Fibroblast of mammary gland (primary cell): ENCODE measurements at places on chromosomes 3 and 15.

- no peak for DNase-seq
Measured at GRCh38 chr15:34818526-34818925, 23.2 kb upstream of the ACTC1 start.

DNA sequence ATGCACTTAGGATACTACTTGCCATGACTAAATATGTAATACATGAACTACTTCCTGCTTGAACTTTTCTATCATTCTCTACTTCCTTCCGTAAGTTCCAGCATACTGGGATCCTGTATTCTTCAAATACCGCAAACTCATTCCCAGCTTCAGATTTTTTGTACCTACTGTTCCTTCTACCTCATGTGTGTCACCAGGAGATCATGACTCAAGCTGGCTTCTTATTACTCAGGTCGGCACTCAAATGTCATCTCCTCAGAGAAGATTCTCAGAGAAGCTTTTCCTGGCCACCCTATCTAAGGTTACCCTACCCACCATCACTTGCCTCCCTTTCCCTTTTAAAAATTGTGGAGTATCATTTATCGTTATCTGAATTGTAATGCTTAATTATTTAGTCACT lies 66.7 kb downstream of the RFX7 start:
- peak; percentile 10 for DNase-seq

- DNase-seq: peak; percentile 69
Measured at GRCh38 chr15:41801850-41802455, 25.9 kb upstream of the JMJD7 start.

- DNase-seq: peak; percentile 54
Measured at GRCh38 chr3:100603469-100603868, 5.9 kb upstream of the ADGRG7 start.

- peak; percentile 63 for DNase-seq
Measured at GRCh38 chr3:190130696-190131095, 10.0 kb upstream of the P3H2 start.

- DNase-seq: no peak
Measured at GRCh38 chr3:160008961-160009360, 20.3 kb downstream of the IL12A start.

DNA sequence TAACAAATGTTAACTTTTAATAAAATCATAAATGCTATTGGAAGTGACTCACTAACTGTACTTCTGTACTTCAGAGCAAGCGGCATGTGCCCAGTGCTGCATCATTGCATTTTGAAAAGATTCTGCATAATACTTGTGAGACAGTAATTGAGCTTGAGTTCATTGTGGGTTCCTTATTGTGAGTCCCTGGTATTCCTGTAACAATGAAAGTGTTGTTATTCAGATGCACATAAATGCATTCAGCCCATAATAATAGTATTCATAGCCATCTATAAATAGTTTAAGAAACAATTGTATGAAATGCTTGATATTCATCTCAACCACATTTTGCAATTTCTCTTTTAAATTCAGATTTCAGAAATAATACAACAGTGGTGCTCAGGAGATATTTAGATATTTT lies 976.4 kb downstream of the CADM2 start:
- DNase-seq: no peak

GRCh38 chr3:190972196-190972595 lies 109.7 kb upstream of the GMNC start:
- no peak for DNase-seq

DNA sequence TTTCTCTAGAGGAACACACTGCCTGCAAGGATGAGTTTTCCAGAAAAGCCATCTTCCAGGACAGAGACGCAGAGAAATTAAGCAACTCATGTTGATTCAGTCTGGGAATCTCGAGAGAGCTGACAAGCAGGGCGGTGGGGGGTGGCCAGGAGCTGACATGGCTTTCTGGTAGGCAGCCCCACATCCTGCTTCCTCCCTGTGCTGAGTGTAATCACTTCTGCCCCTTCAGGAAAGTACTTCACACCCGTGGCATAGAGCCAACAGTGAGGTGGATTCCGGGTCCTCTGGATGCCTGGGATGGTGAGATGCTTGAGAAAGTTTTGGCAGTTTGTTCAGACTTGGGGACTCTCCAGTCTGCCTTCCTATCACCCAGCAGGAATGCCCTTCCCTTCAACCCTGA lies 221.1 kb downstream of the SLCO3A1 start:
- peak; percentile 89 for DNase-seq

GRCh38 chr3:27323087-27323570 lies 46.1 kb downstream of the NEK10 start:
- no peak for DNase-seq

DNA sequence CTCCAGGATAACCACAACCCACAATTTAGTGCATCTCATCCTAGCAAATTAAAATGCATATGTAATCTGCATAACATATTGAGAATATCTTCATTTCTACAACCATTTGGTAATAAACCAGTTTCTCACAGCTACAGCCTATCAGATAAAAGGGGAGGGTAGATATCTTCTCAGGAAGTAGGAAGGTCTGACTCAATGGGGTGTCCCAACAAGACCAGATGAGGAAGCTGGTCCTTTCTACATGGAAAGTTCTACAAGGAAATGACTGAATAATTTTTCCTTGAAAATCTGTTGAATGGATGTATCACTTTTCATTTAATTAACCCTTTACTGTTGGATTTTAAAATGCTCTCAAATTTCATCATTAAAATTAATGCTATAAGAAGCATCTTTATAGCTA lies 17.4 kb upstream of the TMPRSS7 start:
- peak; percentile 23 for DNase-seq

GRCh38 chr3:63945558-63946096 lies 33.4 kb upstream of the SCAANT1 start:
- no peak for DNase-seq

- no peak for DNase-seq
Measured at GRCh38 chr15:50107591-50108408, 11.2 kb downstream of the ATP8B4 start.

GRCh38 chr3:14876921-14877333 lies 58.2 kb downstream of the FGD5 start:
- DNase-seq: peak; percentile 12

DNA sequence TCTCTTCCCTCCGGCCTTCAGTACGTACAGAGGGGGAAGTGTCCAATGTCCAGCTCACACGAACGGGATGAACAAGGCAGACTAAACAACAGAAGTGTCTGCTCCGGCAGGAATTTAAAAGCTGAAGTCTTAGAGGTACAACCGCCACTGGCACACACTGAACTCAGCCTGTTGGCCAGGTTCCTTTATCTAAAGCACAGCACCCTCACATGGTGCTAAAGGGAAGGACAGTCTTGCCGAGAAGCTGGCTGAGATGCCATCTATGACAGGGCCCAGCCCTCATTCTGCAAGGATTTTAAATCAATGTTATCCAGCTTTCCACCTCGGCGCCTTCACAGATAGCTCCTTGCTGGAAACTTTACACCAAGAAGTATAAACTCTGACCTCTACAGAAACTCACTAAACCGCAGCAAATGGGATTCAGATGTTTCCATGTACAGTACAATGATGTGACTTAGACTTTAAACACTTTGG lies 2.8 kb downstream of the ADAMTS17 start:
- peak; percentile 78 for DNase-seq

DNA sequence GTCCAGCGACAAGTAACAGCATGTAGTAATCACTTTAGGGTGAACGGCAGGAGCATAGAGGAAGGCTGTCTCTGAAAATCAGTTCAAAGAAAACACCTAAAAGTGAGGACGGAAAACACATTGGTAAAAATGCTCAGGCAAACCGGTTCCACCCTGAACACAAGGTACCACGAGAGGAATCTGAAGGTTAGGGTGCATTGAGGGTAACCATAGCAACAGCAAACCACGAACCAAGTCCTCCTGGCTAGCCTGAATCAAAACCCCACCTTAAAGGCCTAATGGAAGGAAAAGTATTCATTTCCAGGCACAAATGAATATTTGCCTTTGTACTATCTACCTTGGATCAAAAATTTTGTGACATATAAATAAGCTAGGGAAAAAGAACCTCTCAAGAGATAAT lies 315.0 kb downstream of the OCA2 start:
- no peak for DNase-seq

DNA sequence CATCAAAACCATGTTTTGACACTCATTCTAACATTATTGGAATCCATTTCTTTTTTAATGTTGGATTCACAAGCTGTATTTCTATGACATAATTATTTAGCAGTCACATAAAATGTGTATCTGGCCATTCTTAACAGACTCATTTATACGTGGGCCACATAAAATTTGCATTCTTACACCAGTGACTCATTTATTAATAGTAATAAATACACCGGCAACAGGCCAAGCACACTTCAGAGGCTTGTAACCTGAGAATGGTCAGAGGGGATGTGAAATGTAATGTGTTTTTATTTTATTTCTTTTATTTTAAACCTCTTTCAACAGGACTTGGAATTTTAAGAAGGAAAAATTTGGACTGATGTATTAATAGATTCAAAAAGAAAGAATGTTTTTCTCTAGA lies 384.9 kb upstream of the RARB start:
- DNase-seq: no peak

GRCh38 chr15:61841466-61841865 lies 218.8 kb downstream of the VPS13C start:
- DNase-seq: no peak

DNA sequence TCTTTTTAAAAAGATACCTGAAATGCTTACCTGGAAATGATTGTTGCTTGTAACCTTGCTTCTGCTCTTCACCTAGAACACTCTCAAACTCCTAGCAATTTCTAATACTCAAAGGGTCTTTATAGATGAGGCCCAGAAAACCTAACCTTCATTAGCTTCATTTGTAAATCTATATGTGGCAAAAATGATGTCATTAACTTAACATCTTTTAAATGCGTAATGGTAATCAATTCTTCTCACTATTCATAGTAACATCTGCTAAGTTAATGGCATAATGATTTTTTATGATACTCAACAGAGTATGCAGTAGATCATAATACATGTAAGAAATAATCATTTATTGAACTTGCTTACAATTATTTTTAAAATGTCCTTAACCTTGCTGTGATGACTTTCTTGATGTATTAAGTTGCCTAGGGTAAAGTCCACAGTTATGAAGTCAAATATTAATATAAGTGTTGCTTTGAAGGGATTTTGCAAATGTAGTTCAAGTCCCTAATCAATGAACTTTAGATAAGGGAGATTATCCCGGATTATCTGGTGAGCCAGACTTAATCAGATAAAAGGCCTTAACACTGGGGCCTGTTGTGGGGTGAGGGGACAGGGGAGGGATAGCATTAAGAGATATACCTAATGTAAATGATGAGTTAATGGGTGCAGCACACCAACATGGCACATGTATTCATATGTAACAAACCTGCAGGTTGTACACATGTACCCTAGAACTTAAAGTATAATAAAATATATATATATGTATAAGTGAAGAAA lies 10.1 kb upstream of the SERPINI2 start:
- no peak for DNase-seq

- DNase-seq: no peak
Measured at GRCh38 chr3:133408366-133408765, 8.5 kb downstream of the BFSP2 start.

- DNase-seq: peak; percentile 44
Measured at GRCh38 chr15:83837945-83838571, 184.1 kb downstream of the ADAMTSL3 start.

DNA sequence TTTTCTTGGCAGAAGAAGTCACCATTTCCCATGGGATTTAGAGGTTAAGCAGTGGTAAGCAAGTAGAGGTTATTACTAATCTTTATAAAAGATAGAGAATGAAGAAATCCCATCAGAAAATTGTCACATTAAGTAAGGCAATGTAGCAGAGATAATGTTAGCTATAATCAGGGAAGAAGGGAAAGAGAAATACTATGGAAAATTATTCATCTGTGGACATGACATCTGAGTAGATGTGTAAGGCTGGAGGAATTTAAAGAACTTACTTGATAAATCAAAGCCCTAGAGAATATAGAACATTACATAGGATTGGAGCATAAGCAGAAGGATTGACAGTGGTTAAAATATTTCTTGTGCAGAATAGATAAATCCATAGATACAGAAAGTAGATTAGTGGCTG lies 553.1 kb upstream of the CBLB start:
- DNase-seq: peak; percentile 45

DNA sequence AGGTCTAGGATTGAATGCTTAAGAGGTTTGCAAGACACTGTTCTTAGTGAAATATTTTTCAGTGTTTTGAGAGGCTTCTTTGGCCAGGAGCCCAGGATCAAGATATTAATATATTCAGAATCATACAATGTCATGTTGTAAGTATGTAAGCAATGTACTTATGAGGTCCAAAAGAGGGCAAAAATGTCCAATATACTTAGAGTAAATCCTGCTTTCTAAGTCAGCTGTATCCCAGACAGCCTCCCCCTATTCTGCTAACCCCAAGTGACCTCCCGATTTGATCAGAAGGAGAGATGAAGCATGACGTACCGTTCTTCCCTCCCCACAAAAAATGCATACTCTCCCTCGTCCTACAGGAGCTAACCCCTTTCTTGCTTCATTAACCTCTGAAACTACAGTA lies 70.9 kb downstream of the CHAC1 start:
- peak; percentile 66 for DNase-seq

- DNase-seq: peak; percentile 66
Measured at GRCh38 chr3:167728176-167728575, 6.5 kb downstream of the PDCD10 start.

- no peak for DNase-seq
Measured at GRCh38 chr15:88003541-88004327, 252.8 kb downstream of the NTRK3 start.

DNA sequence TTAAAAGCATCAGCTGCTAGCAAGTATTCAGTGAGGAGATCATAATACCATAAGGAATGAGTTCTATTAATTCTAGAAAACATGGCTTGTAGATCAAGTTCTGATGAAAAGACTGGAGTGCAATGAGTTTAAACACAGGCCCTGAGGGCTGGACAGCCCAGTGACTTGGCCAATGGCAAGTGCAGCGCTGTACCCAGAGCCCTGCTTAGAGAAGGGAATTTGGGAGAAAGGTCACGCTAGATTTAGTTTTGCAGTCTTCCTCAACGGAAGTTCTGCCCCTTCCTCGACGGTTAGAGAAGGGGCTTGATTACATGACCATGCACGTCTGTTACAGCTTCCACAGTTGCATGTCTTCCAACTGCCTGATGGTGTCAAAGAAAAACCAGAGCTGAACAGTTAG lies 4.0 kb downstream of the TMEM212 start:
- no peak for DNase-seq

DNA sequence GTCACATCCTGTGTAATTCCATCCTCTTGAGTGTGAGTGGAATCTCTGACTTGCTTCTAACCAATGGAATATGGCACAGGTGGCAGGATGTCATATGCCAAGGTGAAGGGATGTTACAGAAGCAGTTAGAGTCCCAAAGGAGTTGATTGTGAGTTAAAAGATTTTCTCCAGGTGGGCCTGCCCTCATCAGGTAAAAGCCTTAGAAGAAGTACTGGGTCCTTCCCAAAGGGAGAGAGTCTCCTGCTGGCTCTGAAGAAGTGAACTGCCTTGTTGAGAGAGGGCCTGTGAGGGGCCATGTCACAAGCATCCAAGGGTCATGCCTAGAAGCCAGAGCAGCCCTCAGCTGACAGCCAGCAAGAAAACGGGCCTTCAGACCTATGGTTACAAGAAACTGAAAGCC lies 13.1 kb downstream of the CMTM7 start:
- DNase-seq: no peak

DNA sequence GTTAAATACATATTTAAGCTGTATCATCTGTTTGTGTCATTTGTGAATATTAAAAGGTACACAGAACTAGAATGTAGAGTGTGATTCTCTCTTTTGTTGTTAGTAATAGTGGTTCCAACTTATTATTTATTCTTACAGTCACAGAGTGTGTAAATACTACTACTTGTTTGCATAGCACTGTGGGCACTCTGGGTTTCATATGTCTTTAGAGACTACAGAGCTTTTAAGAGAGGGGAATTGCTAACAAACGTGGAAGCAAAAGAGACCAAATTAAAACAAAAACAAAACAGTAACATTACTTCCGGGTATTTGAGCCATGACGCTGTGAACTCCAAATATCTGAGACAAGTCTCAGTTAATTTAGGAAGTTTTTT lies 828.0 kb upstream of the DPPA4 start:
- no peak for DNase-seq
